Stimulated activated CD8-positive, alpha-beta memory T cell treated with anti-CD3 and anti-CD28 coated beads, Interleukin-15, amount 100 ng/mL, for 24 hours (primary cell): ENCODE measurements at places on chromosomes 3 and 15.

GRCh38 chr3:22117751-22118346, 366.8 kb upstream of the ZNF385D start:
- DNase-seq, result no peak

- no peak for DNase-seq
Measured at GRCh38 chr3:192917404-192918274, at the start of gene MB21D2. MB21D2 (minus strand) TSS chr3:192917856; CDS start chr3:192917840, 16 bp downstream.

DNA sequence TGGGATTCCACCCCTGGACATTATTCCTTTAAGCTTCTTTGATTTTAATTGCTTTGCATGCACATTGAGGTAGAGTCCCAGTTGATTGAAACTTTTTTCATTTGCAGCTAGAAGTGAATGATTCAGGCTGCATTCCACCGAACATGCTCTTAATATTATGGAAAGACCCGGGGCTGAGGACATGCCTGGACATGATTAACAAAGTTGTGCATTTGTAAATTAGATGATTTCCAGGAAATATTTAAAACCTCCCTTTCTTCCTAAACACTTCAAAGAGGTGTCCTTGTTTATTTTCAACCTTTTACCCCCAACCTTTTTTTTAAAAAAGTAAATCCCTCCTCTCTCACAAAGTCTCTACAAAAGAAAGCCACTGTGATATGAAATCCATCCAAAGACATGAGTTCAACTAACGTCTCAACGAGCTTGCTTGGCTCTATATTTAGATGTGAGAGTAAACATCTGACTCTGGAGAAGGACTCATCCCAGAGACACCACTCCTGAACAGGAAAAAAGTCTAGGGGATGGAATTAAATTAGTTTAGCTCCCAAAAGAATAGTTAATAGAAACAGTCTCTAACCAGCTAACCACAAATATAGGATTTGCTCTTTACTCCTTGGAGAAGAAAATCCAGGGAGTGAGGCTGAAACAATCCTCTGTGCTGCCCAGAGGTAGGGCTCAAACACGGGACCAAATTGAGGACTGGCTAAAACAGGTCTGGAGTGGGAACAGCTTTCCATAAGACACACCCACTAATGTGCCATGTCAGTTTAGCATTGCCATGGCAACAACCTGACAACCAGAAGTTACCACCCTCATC, 83.1 kb downstream of the XXYLT1 start:
- no peak for DNase-seq

GRCh38 chr15:50358845-50359244, 3.8 kb upstream of the GABPB1 start:
- no peak for DNase-seq
